ENCODE measurements at places on chromosomes 5 and 9.

GRCh38 chr5:95919658-95920057 is 42.0 kb downstream of the ELL2 start:
- no peak for DNase-seq

DNA sequence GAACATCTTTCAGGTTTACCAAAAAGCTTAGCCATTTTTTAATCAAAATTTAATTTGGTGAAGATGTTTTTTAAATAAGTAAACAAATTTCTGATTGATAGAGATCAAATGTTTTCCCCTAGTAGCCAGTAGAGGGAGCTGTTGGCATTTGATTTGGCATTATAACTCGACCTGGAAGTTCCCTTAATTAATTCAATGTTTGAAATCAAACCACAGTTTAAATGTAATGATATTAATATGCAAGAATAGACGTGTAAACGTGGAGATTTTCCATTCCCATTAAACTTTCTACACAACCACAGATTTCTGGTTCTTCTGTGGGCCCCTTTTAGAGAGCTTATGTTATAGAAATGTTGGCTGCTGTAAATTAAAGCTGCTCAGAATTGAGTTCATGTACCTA is 148.1 kb upstream of the MPDZ start:
- DNase-seq = no peak

DNA sequence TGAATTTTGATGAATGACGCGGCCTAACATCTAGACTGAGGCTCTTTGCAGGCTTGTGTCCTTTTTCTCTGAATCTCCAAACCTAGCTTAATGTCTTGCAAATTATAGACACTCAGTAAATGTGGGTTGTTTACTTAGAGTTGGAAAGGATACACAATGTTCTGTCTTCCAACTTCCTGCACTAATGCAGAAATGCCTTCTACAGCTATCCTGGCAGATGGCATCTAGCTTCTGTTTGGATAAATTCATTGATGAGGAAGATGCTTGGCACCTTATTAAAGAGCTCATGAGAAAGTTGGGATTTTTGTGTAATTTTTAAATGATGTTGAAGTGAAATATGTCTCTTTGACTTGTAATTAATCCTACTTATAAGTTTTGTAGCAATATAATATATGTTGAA is 1822.2 kb downstream of the MAT2B start:
- no peak for DNase-seq

DNA sequence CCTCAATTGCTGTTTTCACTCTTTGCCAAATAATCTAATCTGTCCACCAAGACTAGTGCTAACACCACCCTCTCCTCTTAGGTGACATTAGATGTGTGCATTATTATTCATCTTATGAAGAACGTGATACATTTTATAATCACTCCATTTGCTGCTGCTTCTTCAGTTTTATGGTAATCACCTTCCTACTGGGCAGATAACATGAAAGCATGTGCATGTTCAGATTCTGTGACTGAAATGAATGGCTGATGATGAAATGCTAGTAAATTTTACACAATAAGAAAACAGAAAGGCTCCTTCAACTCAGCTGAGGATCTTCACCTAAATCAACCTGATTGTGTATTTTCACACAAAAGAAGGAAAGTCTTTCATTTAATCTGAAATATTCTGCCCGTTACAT is 577.6 kb downstream of the CSNK1G3 start:
- no peak for DNase-seq

DNA sequence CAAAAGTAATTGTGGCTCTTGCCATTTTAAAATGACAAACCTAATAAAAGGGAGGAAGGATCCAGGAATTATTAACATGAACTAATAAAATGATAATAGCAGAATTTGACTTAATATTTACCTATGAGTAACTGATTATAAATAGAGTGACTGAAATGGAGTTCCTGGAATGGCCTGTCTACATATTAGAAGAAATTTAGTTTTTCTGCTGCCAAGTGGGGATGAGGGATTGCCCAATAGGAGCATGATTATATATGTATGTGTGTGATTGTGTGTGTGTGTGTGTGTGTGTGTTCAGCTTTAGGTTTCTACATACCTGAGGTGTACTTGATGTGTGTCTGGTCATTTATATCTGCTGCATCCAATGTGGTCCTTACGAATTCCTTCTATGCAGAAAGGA is 36.6 kb upstream of the ITGA1 start:
- no peak for DNase-seq

DNA sequence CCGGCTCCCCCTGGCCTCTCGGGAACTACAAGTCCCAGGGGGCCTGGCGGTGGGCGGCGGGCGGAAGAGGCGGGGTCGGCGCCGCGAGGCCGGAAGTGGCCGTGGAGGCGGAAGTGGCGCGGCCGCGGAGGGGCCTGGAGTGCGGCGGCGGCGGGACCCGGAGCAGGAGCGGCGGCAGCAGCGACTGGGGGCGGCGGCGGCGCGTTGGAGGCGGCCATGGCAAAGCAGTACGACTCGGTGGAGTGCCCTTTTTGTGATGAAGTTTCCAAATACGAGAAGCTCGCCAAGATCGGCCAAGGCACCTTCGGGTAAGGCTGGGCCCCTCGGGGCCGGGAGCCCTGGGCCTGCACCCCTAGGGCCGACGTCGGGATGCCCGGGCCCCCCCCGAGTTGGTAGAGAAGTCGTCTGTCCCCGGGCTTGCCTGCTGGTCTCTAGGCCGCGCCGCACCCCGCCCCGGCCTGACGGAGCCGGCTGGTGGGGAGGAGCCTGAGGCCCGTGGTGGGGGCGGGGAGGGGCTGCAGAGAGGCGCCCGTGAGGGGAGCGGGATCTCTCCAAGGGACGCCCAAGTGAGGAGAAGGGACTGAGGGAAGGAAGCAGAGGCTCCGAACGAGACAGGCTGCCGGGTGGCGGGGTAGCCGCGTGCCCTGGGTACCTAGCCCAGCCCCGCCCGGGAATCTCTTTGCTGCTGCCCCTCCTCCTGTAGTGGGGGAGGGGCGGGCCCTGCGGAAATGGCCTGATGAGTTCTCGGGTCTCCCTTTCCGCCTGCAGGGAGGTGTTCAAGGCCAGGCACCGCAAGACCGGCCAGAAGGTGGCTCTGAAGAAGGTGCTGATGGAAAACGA is at the start of gene CDK9:
CDK9 (plus strand) TSS at position 102 of the 840 bp plus-strand sequence; CDS start at position 217, 115 bp downstream.
- peak; percentile 97 for DNase-seq

DNA sequence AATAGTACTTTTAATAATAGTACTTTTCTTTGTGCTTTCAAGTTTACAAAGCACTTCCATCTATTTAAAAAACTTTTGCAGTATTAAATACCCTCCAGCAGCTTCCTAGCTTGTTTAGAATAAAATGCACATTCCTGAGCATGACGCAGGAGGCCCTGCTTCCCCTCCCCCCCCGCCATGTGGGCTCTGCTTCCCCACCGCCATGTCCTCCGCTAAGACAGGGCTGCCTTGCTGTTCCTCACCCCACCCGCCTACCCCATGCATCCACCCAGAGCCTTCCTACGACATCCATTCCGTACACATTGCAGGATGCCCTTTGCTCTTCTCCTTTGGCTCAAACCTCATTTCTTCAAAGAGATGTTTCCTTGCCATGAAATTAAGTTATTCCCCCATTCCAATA is 205.9 kb upstream of the MSX2 start:
- DNase-seq = no peak

Measured in activated naive CD4-positive, alpha-beta T cell treated with anti-CD3 and anti-CD28 coated beads, Interleukin-2, amount 50 U/mL, for 72 hours (primary cell).